Effector CD4-positive, alpha-beta T cell (primary cell): ENCODE measurements at places on chromosomes 7 and 10.

DNA sequence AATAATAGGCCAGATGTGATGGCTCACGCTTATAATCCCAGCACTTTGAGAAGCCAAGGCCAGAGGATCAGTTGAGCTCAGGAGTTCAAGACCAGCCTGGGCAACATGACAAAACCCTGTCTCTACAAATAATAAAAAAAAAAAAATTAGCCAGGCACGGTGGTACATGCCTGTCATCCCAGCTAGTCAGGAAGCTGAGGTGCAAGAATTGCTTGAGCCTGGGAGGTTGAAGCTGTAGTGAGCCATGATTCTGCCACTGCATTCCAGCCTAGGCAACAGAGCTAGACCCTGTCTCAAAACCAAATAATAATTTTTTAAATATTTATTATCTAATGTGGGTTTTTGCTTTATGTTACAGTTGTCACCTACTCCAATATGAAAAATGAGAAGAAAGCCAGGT is 178.9 kb downstream of the ADK start:
- DNase-seq: no peak

DNA sequence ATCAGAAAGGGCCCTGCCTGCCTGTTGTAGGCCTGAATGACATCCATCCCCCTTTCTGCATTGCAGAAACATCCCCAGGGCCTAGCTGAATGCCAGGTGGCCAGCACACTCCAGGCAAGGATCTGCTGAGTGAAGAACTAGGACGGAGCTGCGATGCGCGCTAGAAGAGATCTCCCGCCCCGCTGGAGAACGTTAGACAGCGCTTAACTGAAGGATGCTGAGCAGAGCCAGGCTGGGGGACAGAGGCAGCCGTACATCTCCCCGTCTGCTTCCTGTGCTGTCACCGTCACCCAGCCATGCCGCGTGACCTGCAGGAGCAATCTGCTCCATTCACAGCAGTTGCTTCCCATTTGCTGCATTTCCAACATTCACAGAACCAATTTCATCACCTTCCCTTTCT is 73.3 kb downstream of the FAM53B start:
- no peak for DNase-seq

- no peak for DNase-seq
These were observed 289.2 kb upstream of the NRP1 start for GRCh38 chr10:33623669-33624068.

- no peak for DNase-seq
These were observed 196.7 kb downstream of the SEMA3E start for GRCh38 chr7:83452256-83452655.

- no peak for DNase-seq
These were observed 34.8 kb downstream of the SVOPL start for GRCh38 chr7:138666385-138666784.
